Caki2 (cell line): ENCODE measurements at places on chromosomes 6 and 20. TPM values are rescaled to one million over a fixed set of nuclear protein-coding genes. Genes with fewer than 3 reads are reported as not detected.

The SMAP1 gene
- total RNA-seq: 9.9 and 14.6 TPM in 2 replicates

The PERP gene
- 229 and 255 TPM in 2 replicates for total RNA-seq

The ACTL10 gene
- 10.2 and 15.2 TPM in 2 replicates for total RNA-seq

The C6orf15 gene
- total RNA-seq: not detected in 2 replicates

The HLA-DOA gene
- not detected in 2 replicates for total RNA-seq

The HLA-DOB gene
- not detected in 2 replicates for total RNA-seq

The TGM2 gene
- total RNA-seq: 144 and 178 TPM in 2 replicates

The CCR6 gene
- 2.1 and 2.3 TPM in 2 replicates for total RNA-seq

The FAM50B gene
- 34.0 and 42.6 TPM in 2 replicates for total RNA-seq

The BMP7 gene
- total RNA-seq: 0.24 TPM in 1 of 2 replicates, not detected in the other

The CYP39A1 gene
- 0.95 and 8.9 TPM in 2 replicates for total RNA-seq

The SLC22A7 gene
- not detected in 2 replicates for total RNA-seq

The FNDC1 gene
- not detected in 2 replicates for total RNA-seq

The HLA-DPB1 gene
- not detected in 2 replicates for total RNA-seq

The BHLHE23 gene
- not detected in 2 replicates for total RNA-seq

The XKR7 gene
- total RNA-seq: 8.1 and 9.7 TPM in 2 replicates

The TREML2 gene
- not detected in 2 replicates for total RNA-seq

The SSTR4 gene
- total RNA-seq: not detected in 2 replicates

The UBD gene
- total RNA-seq: 5.1 and 6.2 TPM in 2 replicates
